ENCODE measurements at places on chromosomes 13 and 19.

- no peak for DNase-seq
Measured at GRCh38 chr13:42892760-42893159, 99.3 kb downstream of the EPSTI1 start.

- DNase-seq, result no peak
Measured at GRCh38 chr13:97339019-97339987, 94.7 kb upstream of the RAP2A start.

DNA sequence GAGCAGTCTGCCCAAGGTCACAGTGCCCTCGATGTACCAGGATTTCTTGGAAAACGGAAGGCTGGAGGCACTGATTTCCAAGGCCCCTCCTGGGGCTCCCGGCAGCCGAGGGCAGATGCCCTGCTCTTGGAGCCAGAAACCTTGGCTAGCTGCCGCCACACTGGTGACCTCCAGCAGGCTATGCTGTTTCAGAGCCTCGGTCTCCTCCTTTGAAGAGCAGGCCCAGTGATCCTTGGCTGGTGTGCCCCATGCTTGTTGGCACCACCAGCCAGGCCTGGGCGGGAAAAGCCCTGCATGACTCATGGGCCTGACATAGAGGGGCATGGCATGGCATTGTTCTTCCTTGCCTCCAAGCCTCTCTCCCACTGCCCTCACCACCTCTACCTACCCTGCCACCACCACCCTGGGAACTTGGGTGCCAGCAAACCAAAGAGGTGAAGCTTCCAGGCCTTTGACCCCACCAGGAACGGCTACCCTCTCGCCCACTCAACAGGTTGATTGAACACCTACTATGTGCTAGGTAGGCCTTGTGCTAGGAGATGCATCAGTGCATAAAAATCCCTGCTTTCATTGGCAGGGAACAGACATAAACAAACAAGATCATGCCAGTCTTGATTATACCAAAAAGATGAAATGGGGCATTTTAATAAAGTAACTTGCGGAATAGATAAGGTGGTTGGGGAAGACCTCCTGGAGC is 1.6 kb upstream of the CLEC11A start:
- DNase-seq, result no peak

GRCh38 chr19:30896554-30896953 is 452.7 kb downstream of the TSHZ3 start:
- DNase-seq, result no peak

DNA sequence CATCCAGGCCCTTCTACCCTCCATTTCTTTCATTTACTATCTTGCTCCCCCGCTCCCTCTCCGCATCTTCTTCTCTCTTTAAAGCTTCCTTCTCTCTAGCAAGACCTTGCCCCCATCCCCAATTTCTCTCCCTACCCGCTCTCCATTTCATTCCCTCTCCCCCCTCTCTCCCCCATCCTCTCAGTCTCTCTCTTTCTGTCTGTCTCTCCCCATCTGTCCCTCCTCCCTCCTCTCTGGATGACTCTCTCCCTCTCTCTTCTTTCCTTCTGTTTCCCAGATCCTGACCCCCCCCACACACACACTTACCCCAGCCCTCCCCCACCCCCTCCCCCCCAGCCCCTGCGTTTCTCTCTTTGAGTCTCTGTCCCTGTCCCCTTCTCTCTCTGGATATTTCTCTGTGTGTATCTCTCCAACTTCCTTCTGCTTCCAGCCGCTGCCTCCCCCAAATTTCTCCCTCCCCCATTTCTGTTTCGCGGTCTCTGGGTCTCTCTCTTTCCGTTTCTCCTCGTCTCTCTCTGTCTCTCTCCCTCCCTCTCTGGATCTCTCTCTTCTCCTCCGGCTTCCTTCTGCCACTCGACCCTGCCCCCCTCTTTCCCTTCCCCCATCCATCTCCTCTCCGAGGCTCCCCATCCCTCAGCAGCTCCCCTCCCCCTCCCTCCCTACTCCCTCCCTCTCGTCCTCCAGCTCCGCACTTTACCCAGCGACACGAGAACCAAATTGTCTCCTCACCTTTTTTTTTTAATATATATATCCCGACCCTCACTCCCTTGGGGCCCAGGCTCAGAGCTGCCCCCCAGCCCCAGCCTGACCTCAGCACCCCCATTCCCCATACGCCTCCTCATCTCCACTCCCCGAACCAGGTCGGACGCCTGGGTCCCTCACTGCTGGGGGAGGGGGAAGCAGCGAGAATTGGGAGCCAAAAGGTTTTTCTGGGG is 3.6 kb upstream of the CACNG8 start:
- no peak for DNase-seq

- no peak for DNase-seq
Measured at GRCh38 chr19:49818649-49819370, 721 bp downstream of the MED25 start.

- DNase-seq, result no peak
Measured at GRCh38 chr13:60945396-60945795, 470.3 kb downstream of the PCDH20 start.

GRCh38 chr13:30148171-30148754 is 159.1 kb downstream of the KATNAL1 start:
- no peak for DNase-seq

GRCh38 chr13:111532111-111532510 is 211.7 kb downstream of the TEX29 start:
- DNase-seq, result no peak

GRCh38 chr13:99620806-99621205 is 119.5 kb downstream of the TM9SF2 start:
- no peak for DNase-seq

All from LNCaP clone FGC (cell line).